ENCODE measurements at places on chromosomes 2 and 18. TPM values are rescaled to one million over a fixed set of nuclear protein-coding genes. Genes with fewer than 3 reads are reported as not detected.

DNA sequence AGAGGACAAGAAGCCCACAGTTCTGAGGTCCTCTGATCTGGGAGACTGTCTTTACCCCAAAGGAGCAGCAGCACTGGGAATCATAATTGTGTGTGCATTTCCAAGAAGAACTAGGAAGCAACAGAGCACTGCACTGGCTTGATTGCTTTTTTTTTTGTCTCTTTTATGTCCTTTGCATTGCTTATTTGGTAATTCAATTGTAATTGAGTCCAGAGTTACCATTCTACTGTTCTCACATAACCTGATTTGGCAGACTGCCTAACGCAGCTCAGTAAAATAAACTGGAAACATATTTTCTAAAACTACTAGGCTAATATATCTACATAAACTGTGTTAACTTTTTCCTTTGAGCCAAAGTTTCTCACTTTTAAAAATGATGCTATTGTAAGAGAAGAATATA lies 190.3 kb upstream of the SLC8A1 start:
- no peak for DNase-seq

DNA sequence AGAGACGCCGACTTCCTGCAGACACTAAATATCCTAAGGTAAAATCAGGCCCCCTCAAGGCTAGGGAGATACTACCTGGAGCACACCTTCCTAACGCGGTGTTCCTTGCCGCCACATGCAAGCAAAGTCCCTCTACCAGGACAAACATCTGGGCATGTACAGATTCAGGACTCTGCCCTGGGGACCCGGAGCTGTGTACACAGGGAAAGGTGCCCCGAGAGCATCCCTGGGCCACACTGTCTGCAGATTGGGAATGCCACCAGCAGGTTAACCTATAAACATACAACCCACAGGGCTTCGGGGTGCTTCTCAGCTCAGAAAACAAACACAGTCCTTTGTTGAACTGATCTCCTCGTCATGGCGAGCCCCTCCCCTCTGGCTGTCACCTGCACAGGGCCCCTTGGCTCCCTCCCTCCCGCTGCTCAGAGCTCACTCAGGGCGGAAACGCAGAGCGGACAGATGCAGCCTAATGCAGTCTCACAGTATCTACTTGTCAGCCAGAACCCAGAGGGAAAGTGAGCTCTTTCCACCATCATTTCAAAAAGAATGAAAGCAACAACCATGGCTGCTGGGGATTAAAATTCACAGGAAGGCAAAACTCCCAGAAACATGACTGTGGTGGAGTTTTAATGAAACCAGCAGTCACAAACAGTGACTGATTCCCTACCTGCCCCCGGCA lies 218.8 kb downstream of the HDAC4 start:
- no peak for DNase-seq

- DNase-seq = no peak
Measured at GRCh38 chr2:9103663-9104277, 100.3 kb upstream of the MBOAT2 start.

- no peak for DNase-seq
Measured at GRCh38 chr2:174903264-174903556, 102.0 kb downstream of the CHN1 start.

DNA sequence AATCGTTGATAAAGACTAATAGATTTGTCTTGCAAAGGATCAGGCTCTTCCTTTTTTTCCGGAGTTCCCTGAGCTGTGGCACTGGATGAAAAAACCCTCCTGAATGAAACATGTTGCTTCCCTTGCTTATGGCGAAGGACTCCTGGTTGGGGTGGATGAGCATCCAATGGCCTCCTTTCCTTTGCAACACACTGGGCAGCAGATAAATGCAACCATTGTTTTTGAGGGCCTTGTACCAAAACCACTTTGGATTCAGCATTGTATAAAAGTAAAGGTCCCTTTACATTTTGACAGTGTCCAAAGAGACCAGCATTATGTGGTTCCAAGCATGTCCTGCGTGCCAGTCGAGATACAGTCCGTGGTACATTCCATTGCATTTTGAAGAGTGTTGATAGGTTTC lies 44.7 kb downstream of the FAM210A start:
- no peak for DNase-seq

- DNase-seq = no peak
Measured at GRCh38 chr2:186962085-186962747, 113.2 kb upstream of the ZSWIM2 start.

SNORC gene
- polyA plus RNA-seq = 0.97 TPM

ALPG gene
- not detected for polyA plus RNA-seq

DQX1 gene
- 0.47 TPM for polyA plus RNA-seq

FAP gene
- polyA plus RNA-seq = 25.6 TPM
